ENCODE measurements at places on chromosomes 13 and 19.

DNA sequence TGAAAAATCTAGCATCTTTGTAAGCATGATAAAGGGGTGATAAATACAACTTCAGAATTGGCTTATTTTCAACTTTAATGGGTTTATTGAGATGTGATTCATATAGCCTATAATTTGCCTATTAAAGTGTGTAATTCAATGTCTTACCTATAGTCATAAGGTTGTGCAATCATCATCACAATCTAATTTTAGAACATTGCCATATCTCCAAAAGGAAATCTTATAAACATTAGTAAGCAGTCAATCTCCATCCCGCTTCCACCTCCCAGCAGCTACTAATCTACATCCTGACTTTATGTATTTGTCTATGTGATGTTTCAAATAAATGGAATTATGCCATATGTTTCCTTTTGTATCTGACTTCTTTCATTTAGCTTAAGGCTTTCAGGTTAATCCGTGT is 145.2 kb upstream of the KLHL1 start:
- no peak for ATAC-seq

DNA sequence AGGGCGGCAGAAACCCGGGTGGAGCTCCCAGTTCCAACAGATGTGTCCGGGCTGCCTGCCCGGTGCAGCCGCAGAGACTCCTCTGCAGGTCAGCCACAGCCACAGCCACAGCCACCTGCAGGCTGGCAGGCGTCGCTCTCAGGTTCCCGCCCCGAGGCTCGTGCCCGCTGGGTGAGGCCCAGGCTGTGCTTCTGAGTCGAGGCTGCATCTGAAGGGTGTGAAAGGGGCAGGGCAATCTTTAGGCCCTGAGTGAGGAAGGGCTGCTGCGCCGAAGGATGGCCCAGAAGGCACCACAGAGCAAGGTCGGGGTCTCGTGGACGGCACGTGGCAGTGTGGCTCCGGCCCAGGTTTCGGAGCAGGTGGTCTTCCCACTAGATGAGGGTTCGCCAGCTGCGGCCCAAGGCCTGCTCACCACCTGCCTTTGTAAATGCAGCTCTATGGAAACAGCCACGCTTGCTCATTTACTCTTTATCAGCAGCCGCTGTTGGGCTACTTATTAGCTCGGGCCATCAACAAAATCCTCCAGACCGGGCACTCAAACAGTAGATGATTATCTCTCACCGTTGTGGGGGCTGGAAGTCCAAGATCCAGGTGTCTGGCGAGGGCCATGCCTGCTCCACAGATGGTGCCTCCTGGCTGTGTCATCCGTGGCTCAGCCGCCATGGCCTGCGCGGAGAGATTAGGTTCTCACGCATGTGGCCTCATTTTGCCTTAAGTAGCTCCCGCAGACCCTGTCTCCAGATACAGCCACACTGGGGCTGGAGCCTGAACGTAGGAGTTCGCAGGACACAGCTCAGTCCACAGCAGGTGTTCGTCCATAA is 40.3 kb upstream of the TFDP1 start:
- ATAC-seq: no peak

GRCh38 chr13:101301053-101301452 is 115.3 kb downstream of the NALCN start:
- ATAC-seq: no peak

- ATAC-seq: no peak
Observed at GRCh38 chr19:15614507-15615379, at the start of gene CYP4F8. Gene CYP4F8, plus strand, starts transcription at chr19:15615218. Its CDS starts 399 bp downstream, at chr19:15615617.

DNA sequence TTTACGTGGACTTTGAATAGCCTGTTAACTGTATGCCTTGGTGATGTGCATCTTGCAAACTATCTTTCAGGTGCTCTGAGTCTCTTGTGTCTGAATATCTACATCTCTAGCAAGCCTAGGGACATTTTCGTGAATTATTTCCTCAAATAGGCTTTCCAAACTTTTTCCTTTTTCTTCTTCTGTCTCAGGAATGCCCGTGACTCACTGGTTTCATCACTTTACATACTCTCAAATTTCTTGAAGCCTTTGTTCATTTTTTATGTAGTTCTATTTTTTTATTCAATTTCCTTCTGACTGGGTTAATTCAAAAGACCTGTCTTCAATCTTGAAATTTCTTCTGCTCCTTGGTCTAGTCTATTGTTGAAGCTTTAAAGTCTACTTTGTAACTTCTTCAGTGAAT is 332.2 kb downstream of the OXGR1 start:
- ATAC-seq: no peak

GRCh38 chr13:59651479-59651878 is 512.2 kb downstream of the DIAPH3 start:
- ATAC-seq: no peak

DNA sequence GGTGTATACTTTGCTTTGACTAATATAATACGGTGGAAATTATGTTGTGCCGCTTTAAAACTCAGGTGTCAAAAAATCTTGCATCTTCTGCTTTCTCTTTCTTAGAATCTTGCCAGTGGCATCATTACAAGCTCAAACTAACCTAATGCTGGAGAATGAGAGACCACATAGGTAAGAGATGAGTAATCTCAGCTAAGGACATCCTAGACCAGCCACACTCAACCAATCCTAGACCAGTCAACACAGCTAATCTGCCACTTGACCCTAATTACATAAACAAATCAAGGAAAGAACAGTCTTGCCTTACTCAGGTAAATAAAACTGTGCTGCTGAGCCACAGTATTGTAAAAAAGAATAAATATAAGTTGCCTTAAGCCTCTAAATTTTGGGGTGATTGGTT is 1323.9 kb upstream of the SPRY2 start:
- no peak for ATAC-seq

GRCh38 chr19:49442771-49443365 is 1.5 kb upstream of the SLC17A7 start:
- ATAC-seq: peak; percentile 81

- no peak for ATAC-seq
Observed at GRCh38 chr13:67630640-67631039, 400.5 kb upstream of the PCDH9 start.

- no peak for ATAC-seq
Observed at GRCh38 chr13:40648040-40648439, 18.4 kb downstream of the FOXO1 start.

- peak; percentile 56 for ATAC-seq
Observed at GRCh38 chr19:7177926-7178325, 108.4 kb downstream of the ZNF557 start.

- no peak for ATAC-seq
Observed at GRCh38 chr19:38216785-38217641, 7.0 kb downstream of the DPF1 start.

DNA sequence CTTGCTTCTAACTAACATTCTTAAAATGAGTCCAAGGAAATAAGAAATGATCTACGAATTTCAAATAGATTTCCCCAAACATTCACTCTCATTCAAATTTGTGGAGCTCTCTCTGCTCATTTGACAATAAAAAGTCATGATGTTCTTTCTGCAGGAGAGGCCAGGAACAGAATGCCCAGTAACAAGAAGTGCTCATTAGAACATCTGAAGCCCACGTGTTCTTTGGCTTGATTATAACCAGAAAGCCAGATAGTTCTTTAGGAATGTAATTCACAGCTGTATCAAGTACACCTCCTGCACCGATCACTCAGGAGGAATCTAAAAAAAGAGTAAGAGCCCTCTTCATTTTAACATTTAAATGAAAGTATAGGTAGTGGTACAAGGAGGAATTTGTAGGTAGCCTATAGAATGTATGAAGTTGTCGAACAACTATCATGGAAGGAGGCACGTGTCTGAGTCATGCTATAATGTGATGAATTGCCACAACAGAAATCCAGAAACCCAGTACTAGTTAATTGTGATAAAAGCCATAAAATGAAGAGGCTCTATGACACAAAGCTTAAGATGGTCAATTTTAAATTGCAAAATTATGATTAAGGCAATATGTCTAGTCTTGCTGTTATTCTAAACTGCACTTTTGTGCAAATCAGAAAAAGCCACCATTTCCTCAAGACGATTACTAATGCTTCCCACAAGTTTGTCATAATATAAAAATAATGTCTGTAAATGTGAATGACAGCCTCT is 12.8 kb downstream of the MEDAG start:
- ATAC-seq: peak; percentile 61

DNA sequence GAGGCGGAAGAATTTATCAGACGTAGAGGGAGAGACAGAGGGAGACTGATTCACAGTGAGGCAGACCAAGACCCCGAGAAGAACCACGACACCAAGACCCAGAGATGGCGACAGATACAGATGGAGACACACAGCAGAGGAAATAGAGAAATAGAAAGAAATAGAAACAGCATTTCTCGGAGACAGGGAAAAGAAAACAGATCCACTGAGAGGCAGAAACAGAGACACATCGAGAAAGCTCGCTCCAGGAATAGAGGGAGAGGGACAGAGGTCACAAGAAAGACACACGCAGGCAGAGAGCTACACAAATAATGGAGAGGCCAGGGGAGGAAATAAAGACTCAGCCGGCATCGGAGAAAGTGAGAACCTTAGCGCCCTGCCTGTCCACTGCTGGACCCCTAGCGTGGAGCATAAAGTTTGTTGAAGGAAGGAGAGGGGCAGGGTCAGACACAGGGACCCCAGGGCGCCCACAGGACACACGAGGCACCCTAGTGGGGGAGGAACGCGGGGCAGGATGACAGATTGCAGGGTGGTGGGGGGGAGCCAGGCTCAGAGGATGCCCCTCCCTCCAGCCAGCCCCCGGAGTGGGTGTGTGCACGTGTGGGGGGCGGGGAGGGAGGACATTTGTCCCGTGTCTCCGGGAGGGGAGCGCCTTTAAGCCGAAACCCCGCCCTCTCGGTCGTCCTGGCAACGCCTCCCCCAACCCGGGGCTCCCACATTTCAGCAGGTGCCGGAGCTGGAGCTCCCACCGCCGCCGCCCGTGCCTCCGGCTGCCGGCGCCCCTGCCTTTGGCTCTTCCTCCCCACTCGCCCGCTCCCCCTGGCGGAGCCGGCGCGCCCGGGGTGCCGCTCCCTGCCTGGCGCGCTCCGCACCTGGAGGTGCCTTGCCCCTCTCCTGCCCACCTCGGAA is at the start of gene PRKCG:
TSS of gene PRKCG (plus strand) at position 716 of the 909 bp plus-strand sequence. CDS start 298 bp downstream, outside the sequence.
- ATAC-seq: peak; percentile 8

DNA sequence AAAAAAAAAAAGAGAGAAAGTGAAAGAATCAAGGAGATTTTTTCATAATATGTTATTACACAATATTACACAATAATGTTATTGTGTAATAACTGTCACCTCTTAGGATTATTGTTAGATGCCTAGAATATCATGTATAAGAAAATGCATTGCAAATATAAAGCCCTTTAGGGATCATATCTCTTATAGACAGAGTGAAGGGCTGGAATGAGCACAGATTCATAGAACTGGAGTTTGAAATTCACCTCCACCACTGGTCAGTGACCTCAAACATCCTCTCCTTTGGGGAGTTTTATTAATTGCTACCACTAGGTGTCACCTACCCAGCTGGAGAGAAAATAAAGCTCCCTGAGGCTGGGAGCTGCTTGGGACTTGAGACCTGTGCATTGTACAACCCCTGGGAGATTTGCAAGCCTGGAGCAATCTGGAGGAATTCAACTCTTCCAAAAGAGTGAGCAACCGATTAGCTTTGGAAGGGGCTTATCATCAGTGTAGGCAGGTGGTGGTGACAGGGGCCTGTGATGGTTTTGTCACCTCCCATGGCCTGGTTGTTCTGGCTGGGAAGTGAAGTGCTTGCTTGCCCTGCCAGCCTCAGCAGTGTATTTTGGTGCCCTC is 30.3 kb upstream of the FRY start:
- peak; percentile 86 for ATAC-seq

- ATAC-seq: no peak
Observed at GRCh38 chr13:40087091-40088002, 431.9 kb downstream of the COG6 start.

- ATAC-seq: no peak
Observed at GRCh38 chr13:27151798-27152599, 19.6 kb downstream of the USP12 start.

DNA sequence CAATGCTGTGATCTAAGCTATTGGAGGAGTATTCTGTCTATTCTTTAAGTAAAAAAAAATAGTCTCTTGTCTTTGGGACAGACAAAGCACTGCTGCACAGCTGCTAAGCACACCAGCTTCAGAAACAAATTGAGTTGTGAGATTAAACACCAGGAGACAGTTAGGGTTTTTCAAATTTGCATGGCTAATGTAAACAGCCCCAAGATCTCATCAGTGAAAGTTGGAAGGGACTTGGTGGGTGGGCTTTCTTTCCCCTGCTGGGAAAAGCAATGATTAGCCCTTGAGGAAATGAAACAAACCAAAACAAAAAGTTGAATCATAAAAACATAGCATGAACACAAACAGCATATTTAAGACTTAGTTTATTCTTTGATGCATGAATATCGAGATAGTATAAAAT is 143.6 kb upstream of the SLITRK1 start:
- ATAC-seq: no peak

- ATAC-seq: no peak
Observed at GRCh38 chr13:98505217-98505616, 71.7 kb downstream of the STK24 start.

- no peak for ATAC-seq
Observed at GRCh38 chr19:30373593-30373992, 1.4 kb downstream of the ZNF536 start.

DNA sequence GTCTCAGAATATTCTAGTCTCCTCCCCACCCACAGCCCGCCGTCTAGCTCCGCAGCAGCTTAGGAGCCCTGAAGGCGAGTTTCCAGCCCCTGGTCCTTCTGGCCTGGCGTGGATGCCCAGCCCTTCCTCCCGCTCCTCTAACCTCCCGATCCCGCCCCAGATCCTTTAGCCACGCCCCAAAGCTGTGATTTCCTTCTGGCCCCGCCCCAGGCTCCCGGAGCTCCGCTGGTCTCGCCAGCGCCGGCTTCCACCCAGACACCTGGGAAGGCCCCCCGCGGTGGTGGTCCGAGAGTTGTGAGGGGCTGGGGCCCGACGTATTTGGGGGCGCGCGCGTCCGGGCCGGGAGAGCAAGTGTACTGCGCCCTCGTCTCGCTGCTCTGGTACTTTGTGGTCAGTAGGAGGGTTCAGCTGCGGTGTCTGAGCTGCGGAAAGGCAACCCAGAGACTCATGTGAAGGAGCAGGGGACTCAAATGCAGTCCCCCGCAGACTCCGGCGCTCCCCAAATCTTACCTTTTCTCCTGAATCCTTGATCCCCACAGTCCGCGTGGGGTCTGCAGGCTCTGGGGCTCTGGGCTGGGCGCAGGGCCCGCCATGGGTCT is at the start of gene CGB7:
TSS of gene CGB7 (minus strand) at position 114 of the 599 bp plus-strand sequence. CDS start 2,374 bp downstream, outside the sequence.
- ATAC-seq: peak; percentile 74

DNA sequence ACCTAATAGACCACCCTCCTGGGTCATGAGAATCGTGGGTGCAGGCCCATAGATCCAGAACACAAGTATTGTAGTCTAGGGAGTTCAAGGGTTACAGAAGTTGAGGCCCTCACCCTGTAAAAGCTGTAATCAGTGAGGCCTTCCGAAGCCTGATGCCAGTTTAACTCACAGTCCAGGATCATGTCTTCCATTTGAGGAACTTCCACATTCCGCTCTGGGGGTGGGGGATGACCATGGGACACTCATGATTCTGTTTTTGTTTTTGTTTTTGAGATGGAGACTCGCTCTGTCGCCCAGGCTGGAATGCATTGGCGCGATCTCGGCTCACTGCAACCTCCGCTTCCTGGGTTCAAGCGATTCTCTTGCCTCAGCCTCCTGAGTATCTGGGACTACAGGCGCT is 1.7 kb upstream of the RASIP1 start:
- ATAC-seq: no peak

GRCh38 chr19:39946532-39946931 is 12.1 kb upstream of the FCGBP start:
- ATAC-seq: no peak

- ATAC-seq: no peak
Observed at GRCh38 chr19:51457351-51458013, 772 bp downstream of the SIGLEC8 start.

GRCh38 chr13:53474878-53475277 is 446.3 kb downstream of the OLFM4 start:
- ATAC-seq: no peak

Measured in SK-N-SH treated with all-trans-retinoic acid at 6 μM for 48 hours (cell line).